Thoracic aorta endothelial cell (primary cell): ENCODE measurements at places on chromosomes 1 and 21. TPM values are rescaled to one million over a fixed set of nuclear protein-coding genes. Genes with fewer than 3 reads are reported as not detected.

The C1orf87 gene
- not detected in 2 replicates for total RNA-seq

The SLC25A44 gene
- 17.6 and 20.6 TPM in 2 replicates for total RNA-seq

The CHI3L1 gene
- total RNA-seq, result 1.7 and 2.9 TPM in 2 replicates

The PIK3R3 gene
- 13.2 and 13.7 TPM in 2 replicates for total RNA-seq

The ADORA3 gene
- total RNA-seq, result 0.13 TPM in 1 of 2 replicates, not detected in the other
